ENCODE measurements at places on chromosomes 1 and 21. TPM values are rescaled to one million over a fixed set of nuclear protein-coding genes. Genes with fewer than 3 reads are reported as not detected.

GRCh38 chr1:111199881-111200801 is at the start of gene DENND2D:
Gene DENND2D (minus strand): TSS chr1:111200646. CDS start chr1:111200459, 187 bp downstream.
- DNase-seq: peak; percentile 88

DNA sequence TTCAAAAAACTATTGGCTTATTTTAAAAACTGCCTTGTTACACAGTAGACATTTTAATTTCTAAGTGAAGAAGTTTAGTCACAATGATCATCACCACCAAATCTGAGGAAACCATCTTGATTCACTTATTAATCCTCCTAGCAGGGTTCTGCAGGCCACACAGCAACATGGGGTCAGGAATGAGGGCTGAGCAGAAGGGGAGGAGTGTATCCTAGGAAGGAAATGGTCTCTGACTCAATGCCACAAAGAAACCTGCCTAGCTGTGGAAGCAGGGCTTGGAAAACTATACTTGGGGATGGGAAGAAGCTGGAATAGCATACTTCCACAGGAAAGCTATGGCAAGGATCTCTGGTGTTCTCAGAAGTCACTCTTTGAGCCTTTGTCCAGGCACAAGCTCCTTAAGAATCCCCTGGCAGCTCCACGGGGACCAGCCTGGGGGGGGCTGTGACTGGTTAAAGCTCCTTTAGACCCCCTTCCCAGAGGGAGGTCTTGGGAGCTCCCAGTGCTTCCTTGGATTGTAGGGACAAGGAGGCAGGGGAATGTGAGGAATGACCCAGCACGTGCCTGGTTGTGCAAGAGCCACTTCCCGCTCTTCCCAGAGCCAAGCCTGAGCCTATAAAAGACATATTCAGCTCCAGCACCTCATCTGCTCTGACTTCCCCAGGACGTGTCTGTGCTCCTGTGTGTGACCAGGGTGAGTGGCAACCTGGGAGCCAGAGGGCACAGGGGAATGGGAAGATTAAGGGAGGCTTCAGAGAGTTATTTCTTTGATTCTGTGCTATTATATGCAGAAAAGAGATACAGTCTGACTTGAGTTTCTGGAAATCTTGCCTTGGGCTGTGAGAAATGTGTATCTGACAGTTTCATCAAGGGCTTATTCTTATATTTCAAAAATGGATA is at the start of gene LCE2A:
LCE2A (plus strand) TSS at position 645 of the 900 bp plus-strand sequence. CDS start 557 bp downstream, outside the sequence.
- no peak for DNase-seq

DNA sequence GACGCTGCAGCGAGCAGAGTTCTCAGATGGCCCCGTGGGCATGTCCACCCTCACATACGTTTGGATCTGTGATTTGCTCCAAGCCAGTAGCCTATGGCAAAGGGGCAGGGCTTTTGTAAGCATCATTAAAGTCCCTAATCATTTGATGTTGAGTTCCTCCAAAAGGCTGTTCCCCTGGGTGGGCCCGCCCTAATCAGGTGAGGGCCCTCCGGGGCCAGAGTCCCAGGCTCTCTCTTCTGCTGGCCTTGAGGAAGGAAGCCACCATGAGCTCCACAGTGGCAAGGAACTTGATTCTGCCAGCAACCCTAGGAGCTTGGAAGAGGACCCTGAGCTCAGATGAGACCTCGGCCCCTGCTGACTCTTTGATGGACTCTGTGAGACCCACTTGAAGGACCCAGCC is 25.4 kb upstream of the AJAP1 start:
- no peak for DNase-seq

GRCh38 chr1:182054698-182055326 is 6.7 kb downstream of the ZNF648 start:
- no peak for DNase-seq

GRCh38 chr1:226785805-226786204 is 46.7 kb upstream of the ITPKB start:
- no peak for DNase-seq

DNA sequence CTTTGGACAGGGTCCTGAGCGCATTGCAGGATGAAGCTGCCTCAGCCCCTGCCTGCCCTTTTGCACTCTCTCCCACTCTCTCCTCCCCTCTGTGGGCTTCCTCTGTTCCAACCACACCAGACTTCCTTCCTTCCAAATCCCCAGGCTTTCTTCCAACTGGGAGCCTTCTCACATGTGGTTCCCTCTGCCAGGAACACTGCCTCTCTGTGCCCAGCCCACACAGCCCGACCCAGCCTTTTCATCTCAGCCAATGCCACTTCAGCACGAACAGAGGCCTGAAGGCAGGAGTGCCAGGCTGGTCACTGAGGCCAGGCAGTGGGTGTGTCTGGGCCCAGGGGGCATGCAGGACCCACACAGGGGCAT is 5.9 kb downstream of the SELENON start:
- DNase-seq: peak; percentile 86

DNA sequence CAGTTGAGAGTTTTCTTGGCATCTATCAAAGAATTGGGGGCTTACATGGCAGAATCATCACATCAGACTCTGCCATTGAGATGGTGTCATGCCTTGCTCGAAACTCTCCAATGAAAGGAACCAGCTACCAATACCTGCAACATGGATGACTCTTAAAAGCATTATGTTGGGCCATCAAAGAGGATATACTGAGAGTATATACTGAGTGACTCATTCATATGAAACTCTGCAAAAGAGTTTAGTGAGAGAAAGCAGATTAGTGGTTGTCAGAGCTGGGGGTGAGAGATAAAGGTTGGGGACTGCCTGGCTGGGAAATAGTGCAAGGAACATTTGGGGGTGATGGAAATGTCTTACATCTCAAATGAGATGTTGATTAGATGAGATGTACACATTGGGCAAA is 14.7 kb upstream of the HMGB4 start:
- DNase-seq: no peak

DNA sequence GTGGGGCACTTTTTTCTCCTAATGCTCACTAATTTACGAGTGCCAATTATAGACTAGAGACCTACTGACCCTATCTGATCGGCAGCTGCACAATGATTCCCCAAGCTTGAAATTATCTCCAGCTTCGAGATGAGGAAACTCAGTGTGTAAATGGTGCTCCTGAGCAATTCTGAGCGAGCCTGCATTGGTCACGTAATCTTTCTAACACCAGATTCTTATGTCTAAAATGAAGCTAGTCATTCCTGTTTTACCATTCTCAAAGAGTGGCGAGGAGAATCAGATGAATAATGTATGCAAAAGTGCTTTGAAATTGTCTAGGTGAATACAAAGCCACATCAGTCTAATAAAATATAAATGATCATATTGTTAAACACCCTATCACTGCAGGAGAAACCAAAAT is 318.1 kb upstream of the FAM78B start:
- no peak for DNase-seq

DNA sequence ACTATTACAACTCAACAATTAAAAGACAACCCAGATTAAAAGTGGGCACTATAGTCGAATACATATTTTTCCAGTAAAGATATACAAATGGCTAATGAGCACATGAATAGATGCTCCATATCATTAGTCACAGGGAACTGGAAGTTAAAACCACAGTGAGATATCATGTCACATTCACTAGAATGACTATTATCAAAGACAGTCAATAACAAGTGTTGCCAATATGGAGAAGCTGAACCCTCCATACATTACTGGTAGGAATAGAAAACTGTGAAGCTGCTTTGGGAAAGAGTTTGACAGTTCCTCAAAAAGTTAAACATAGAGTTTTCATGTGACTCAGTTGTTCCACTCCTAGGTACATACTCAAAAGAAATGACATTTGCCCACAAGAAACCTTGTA is 30.6 kb upstream of the MRPS6 start:
- no peak for DNase-seq

- DNase-seq: no peak
Observed at GRCh38 chr1:186187601-186188000, 187.5 kb downstream of the TPR start.

GRCh38 chr1:229141689-229142377 is 129.1 kb upstream of the RAB4A start:
- no peak for DNase-seq

DNA sequence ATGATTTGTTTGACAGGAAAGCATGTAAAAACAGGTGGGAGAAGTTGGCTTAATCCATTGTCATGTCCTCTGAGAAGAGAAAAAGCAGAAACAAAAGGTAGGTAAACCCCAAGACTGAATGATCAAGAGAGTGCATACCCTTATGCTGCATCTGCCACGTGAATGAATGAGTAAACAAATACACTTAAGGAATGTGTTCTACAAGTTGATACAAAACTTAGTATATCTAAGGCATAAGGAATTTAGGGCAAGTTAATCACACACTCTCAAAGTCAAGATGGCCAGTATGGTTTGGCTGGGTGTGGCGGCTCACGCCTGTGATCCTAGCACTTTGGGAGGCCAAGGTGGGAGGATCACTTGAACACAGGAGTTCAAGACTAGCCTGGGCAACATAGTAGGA is 34.2 kb downstream of the HMCN1 start:
- no peak for DNase-seq

Gene RIPPLY3
- not detected for total RNA-seq

Gene SASS6
- 2.5 TPM for total RNA-seq

DNA sequence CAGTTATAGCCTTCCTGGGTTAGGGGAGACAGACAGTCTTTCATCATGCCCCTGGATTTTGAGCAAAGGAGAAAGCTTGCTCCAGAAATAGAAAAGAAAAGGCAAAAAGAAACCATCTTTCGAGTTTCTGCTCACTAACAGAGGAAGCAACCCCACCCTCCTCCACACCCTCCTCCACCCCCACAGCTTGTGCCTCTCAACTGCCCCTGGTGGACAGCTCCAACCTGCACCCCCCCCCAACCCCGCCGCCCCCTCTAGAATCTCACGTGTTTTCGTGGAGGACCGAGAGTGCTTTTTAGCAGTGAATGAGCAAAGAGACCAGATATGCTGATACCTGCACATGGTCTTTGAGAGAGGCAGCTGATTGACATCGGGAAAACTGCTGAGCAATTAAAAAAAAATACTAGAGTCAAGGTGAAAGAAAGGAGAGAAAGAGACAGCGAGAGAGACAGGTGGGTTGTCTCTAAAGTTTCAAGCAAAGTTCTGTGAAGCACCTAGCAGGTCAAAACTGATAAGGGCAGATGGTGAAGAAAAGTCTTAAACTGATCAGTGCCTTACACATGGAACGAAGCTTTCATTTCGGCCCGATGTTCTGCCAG is 358.3 kb downstream of the KIF26B start:
- no peak for DNase-seq

DNA sequence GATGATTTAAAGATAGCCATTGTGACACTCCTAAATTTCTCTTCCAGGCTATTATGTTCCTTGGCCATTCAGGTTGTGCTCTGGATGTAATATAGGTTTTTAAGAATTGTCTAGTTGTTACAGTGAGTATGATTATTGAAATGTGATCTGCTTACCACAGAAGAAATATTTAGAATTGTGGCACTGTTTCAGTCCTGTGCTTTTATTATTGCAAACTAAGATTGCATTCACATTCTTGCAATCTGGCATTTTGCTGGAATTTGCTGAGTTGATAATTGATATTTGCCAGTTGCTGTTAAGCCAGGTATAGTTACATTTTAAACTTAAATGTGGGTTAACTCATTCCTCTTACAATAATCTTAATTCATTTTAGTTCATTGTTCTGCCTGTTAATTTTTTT is 22.3 kb downstream of the EXO1 start:
- DNase-seq: no peak

Gene FMO2
- total RNA-seq: 183 TPM

- DNase-seq: no peak
Observed at GRCh38 chr1:118297521-118297920, 112.5 kb upstream of the SPAG17 start.

GRCh38 chr1:234507626-234508387 is 28.8 kb upstream of the TARBP1 start:
- no peak for DNase-seq

- no peak for DNase-seq
Observed at GRCh38 chr1:55243655-55244054, 28.5 kb upstream of the USP24 start.

Gene HFM1
- 3.0 TPM for total RNA-seq

- DNase-seq: no peak
Observed at GRCh38 chr1:98827041-98827440, 165.5 kb downstream of the SNX7 start.

GRCh38 chr1:160377585-160378206 is 10.8 kb downstream of the NHLH1 start:
- no peak for DNase-seq

- no peak for DNase-seq
Observed at GRCh38 chr1:29542548-29542947, 306.2 kb downstream of the PTPRU start.

DNA sequence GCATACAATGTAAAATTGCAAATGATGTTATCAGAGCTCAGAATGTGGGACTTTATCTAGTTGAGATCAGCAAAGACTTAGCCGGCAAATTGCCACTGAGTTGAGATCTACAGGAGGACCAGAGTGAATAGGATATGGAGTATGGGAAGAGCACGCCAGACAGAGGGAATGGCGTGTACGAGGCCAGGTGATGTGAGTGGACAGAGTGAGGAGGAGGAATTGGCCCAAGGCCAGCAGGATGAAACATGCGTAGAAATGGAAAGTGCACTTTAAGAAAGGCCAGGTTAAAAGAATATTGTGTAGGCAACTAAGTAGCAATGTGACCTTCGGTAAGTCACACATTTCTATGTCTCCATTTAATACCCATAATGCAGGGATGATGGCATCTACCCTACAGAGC is 211.0 kb downstream of the ZP4 start:
- no peak for DNase-seq

- no peak for DNase-seq
Observed at GRCh38 chr1:99788896-99789295, 22.5 kb upstream of the FRRS1 start.

DNA sequence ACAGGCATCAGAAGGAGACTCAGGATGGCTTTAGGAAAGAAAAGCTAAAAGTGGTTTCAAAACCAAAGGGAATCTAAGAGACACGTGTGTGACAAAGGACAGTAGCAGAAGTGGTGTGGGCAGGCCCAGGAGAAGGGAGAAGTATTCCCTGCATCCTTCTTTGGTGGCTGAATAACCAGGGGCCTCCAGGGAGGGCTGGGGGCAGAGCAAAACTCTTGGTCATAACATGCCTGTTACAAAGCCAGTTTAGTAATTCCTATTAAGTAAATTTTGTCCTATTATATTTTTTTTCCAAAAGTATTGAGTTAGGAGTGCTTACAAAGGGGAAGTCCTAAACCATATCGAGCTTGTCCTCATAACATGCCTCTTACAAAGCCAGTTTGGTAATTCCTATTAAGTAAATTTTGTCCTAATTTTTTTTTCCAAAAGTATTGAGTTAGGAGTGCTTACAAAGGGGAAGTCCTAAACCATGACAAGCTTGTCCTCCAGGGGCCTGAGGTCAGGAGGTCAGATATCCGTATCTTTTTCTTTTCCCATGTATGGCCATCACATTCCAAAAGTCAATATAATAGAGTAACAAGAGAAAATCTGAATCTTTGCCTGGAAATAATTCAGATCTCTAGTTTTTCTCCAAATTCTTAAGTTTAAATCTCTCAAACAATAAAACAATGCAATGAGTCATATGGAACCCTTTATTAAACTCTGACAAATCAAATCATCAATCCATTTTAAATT is 509.2 kb downstream of the LTN1 start:
- no peak for DNase-seq

DNA sequence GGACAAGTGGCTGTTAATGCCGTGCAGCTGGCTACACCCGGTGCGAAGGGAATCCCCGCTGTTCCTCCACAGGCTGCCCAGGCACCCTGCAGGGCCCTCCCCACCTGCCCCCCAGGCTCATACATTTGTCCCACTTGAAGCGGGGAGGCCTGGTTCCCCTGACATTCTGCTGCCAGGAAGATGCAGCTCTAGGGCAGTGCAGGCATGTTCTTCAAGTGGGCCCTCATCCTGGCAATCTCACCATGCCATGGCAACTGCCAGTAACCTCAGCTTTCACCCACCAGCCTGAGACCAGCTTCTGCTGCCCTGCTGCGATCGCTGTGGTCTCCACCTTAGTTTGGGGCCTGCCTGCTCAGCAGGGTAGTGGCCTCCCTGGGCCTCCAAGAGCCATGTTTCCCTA is 151.9 kb upstream of the COL6A1 start:
- DNase-seq: no peak

All from aorta (tissue), 5 donors.